ENCODE measurements at places on chromosomes 1 and 21.

DNA sequence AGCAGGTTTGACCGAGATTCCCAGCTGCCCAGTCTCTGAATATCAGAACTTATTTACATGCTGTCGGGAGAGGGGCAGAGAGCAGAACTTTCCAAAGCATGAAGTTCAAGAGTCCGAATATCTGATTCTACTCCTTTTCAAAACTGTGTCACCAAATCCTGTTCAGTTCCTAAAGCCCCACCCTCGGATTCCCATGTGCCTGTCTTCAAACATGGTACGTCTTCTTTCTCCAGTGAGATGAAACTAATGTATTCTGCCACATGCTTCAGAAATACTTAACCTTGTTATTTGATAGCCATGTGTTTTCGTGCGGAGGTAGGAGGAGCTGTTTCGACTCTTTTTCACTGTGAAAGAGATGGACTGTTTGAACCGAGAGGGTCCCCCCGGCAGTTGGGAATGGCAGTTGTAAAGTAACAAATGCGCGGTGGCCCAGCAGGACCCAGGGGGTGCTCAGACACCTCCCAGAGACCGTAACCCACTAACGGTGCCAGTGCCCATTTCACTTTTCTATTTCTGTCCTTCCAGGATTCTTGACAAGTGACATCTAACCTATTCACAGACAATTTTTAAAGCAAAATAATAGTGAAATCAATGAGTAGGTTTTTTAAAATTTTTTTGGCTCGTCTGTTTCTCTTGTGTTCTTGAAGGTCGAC is 67.2 kb downstream of the ZBTB18 start:
- DNase-seq = no peak

GRCh38 chr1:193703121-193703520 is 516.7 kb upstream of the B3GALT2 start:
- no peak for DNase-seq

GRCh38 chr1:173865468-173866164 is 2.2 kb downstream of the GAS5 start:
- DNase-seq = no peak

- no peak for DNase-seq
Observed at GRCh38 chr1:198970916-198971315, 332.1 kb downstream of the PTPRC start.

DNA sequence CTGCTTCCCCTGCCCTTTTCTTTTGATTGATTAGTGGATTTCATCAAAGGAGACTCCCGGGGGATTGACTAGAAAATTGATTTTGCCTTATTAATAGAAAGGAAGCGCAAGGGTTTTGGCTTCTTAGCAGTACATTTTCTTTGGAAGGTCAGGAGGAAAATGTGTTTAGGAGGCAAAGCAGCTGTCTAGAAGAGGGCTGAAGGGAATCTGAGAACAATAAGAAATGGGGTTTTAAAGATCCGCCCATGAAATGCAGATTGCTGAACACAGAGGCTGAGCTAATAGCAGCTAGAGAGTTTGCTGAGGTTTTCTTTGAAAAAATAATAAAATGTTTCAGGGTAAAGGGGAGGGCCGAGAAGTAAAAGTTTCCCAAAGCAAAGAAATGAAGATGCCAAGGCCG is 4.9 kb downstream of the SERTAD4 start:
- no peak for DNase-seq

Measured in H1 (cell line).